ENCODE measurements at places on chromosomes 16 and 17.

DNA sequence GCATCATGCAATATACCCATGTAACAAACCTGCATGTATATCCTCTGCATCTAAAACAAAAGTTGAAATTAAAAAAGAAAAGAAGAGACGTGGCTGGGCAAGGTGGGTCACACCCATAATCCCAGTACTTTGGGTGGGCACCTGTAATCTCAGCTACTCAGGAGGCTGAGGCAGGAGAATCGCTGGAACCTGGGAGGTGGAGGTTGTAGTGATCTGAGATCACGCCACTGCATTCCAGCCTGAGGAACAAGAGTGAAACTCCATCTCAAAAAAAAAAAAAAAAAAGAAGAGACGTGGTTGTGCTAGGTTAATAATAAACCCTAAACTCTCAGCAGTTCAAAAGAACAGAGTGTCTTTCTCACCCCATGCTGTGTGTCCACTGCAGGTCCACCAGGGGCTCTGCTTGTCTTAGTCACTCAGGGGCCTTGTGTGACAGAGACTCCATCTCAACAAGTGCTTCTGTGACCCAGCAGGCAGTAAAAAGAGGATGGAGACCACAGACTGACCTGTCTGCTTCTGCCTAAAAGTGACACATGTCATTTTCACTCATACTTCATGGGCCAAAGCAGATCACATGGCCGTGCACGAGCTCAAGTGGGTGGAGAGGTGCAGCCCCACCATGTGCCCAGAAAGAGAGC, 22.3 kb upstream of the N4BP1 start:
- DNase-seq, result no peak

- no peak for DNase-seq
Measured at GRCh38 chr17:27549251-27549893, 81.6 kb upstream of the LGALS9 start.

GRCh38 chr17:56570199-56570598, 23.3 kb upstream of the NOG start:
- no peak for DNase-seq

DNA sequence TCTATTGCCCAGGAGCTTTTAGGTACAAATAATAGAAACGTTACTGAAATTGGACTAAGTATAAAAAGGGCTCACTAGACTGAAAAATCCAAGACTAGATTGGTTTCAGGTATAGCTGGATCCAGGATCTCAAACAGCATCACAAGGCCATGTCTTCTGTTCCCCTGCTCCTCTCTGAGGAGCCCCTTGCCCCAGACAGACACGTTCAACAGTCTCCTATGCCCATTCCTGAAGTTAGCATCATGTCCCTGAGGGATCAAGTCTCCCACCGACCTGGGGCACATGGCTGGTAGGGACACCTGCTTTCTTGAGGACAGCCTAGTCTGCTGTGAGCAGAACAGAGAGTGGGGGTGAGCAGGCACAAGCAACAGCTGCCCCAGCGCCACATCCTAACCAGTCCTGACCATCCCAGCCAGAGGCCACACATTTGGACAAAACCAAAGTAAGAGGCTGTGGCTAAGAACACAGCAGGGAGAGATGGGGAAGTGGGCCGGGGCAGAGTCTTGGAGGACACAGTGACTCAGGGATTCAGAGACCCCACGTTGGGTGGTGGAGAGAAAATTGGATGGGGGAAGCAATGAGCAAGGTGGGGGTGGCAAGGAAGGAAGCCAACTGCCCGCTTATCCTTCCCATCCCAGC, 10.5 kb upstream of the MMP2 start:
- no peak for DNase-seq

DNA sequence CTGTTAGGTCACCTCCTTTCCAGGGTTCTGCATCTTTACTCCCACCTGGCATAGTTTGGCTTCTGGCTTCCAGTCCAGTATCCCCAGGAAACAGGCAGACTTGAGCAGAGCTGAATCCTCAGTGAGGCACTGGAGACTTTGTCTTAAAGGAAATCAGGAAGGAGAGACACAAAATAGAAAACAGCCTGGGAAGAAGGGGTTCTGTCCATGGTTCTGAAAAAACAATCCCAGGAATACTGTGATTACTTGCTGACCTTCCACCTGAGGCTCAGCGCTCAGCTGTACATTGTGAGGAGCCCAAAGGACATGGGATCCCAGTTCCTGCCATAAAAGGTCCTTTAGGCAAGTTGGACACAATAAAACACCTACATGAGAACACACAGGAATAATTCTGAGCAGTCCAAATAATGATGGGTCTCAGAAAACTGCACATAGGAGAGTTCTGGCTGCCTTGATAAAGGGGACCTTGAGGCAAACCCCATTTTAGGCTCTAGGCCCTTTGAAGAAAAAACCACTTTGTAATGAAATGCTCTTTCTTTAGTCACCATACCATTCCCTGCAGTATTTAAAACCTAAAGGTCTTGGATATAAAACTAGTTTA, 81.4 kb upstream of the CRHR1 start:
- DNase-seq, result peak; percentile 36

DNA sequence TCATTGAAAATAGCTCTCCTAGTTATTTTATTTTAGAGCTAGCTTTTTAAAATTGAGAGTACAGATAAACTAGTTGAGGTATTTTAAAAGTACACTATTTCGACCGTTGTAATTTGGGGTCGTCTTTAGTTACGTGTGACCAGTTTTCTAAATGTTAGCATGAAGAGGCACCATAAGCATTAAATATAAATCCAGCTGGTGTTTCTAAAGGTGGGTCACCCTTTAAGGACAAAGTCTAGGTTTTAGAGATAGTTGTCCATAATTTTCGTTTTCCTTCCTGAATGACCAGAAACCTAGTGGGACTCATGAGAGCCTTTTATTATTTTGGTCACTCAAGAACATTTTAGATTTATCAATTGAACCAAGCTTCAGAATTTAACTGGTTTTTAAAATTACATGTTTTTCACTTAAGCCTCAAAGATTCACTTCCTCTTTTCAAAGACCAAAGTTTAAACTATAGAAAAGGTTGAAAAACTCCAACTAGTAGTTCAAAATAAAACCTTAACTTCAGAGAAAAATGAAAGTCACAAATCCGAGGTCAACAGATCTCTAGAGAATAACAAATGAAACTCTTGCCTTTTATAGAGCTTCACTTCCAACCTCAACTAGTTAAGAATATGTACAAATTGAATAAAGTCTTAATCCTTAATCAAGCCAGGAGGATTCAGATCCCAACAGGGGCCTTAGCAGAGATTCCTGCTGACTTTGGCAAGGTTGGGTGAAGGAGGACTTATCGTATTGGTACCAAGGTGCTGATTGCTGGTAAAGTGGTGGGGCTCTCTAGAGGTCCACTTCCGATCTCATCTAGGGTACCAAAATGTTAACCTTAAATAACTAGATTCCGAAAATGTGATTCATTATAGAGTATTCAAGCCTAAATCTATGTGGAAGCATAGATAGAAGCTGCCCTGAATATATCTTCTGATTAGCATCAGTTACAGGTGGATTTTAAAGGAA, 32.5 kb downstream of the PHKB start:
- DNase-seq, result no peak

DNA sequence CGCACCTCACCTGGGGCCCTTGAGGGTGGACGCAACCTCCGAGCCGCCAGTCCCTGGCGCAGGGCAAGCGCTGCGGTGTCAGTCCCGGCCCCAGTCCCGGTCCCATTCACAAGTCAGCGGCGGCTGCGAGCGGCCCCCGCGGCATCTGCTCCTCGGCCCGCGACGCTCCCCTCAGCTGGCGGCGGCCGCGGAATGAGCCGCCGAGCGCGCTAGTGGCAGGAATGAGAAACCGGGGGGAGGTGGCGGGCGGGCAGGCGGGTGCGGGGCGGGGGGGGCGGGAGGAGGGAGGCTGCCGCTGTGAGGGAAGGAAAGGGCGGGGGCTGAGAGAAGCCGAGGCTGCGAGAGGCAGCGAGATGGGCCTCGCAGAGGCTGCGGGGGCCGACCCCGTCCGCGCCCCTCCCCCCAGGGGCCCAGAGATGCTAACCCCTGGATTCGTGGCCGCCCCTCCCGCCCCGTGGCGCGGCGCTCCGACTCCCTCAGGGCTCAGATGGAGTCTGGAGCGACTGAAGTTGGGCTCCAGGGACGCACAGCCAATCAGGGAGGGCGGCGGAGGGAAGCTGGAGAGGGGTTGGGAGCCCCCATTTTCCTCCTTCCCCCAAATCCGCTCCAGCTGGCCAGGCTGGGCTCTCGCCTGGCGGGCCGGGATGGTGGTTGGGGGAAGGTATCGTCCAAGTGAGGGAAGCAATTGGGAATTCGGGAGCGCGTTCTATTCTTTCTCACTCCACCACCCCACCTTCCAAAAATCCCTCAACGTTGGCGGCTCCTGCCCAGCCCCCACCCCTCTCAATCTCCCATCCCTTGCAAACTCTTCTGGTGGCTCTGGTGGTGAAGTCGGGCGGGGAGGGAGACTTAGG, at the start of gene CDH11:
Gene CDH11 (minus strand): TSS at position 194 of the 854 bp plus-strand sequence. CDS start 117,194 bp downstream, outside the sequence.
- peak; percentile 82 for DNase-seq

DNA sequence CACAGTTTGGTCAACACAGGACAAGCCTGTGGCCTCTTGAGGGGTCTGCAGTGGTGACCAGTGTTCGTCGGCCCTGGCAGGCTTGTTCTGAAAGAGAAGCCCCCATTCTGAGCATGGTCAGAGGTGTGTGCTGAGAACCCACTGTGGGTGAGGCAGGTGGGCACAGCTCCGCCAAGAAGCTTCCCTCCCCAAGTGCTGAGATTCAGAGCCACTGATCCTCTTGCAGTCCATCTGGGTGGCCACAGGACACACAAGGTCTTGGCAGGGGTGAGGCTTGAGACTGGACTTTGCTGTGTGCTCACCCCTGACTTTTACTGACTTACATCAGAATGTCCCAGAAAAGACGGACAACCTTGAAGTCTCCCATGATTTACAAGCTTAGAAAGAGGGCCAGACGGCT, 18.7 kb downstream of the MPRIP start:
- no peak for DNase-seq

GRCh38 chr16:87387942-87388817, 4.0 kb upstream of the MAP1LC3B start:
- DNase-seq, result peak; percentile 100

DNA sequence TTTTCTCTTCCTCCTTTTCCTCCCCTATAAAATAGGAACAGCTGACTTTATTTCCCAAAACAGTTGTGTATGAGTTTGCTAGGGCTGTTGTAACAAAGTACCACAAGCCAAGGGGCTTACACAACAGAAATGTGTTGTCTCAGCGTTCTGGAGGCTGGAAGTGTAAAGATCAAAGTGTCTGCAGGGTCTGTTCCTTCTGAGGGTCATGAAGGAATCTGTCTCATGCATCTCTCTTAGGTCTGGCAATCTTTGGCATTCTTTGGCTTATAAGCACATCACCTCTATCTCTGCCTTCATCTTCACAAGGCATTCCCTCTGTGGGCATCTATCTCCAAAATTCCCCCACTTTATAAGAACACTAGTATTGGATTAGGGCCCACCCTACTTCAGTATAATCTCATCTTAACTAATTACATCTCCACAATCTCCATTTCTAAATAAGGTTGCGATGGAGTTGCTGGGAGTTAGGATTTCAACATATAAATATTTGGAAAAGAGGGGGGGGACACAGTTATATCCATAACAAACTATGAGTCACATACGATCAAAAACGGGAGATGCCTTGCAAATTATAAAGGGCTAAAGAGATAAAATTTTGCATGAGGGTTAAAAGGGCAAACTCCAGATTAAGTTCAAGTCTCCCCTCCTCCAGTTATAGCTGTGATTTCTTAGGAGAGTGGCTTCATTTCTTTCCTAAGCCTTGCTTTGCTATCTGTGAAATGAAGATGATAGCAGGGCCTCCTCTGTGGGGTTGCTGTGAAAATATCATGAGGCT, 109.7 kb downstream of the VAT1L start:
- peak; percentile 76 for DNase-seq

DNA sequence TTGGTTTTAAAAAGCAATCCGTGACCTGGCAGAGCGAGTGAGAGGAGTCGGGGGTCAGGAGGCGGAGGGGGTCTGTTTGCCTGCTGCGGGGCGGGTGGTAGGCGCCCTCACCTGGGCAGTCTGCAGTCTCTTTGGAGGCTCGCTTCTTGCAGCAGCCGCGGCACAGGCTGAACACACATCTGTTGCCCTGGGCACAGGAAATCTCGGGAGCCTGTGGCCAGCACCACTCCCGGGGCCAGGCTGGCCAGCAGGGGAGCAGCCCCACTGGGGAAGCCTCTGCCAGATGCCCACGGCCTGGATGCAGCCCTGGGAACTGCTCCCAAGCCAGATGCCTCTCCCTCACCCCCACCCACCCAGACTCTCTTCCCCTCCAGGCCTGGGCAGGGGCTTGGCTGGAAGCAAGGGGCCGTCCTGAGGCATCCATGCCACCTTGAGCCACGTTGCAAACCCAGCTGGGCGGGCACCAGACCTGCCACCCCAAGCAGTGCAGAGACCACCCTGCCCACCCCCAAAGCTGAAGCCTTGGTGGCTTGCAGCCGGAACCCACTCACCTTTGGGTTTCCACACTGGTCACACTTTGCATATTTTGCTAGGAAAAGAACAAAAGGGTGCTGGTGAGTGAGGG, 6.6 kb downstream of the GPS1 start:
- no peak for DNase-seq

DNA sequence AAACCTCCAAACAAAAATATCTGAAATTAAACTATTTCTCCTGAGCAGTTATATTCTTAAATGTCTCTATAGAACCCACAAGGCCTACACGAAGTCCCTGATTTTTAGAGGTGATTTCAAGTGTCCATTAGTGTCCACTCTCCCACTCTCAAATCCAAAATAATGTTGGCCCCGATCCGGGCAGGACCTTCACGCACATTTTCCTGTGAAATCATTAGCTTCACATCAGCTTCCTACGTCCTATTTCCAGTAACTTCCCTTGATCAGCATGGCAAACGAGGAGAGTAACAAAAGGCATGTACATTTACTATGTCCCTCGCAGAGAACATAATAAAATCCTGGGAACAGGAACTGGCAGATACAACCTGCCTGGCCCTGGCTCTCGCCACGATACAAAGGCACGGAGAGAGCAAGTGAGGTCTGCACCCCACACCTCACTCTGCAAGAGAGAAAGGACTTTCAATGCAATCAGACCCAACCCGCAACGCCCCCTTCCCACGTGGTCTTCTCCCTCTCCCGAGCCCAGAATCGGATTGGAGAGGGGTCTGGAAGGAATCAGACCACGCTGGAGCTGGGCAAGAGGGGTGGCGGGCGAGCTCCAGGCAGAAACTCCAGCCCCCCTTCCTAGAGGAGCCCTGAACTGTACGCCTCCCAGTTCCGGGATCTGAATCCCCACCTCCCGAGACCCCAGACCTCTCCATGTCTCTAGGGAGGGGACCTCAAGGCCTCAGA, 17.5 kb upstream of the C17orf78 start:
- peak; percentile 61 for DNase-seq

GRCh38 chr17:39701012-39701783, 1.3 kb downstream of the ERBB2 start:
- no peak for DNase-seq

GRCh38 chr16:68772030-68772681, 35.1 kb downstream of the CDH1 start:
- no peak for DNase-seq

- no peak for DNase-seq
Measured at GRCh38 chr16:48586083-48586482, 23.9 kb downstream of the N4BP1 start.

Measured in amniotic epithelial cell (primary cell).